ENCODE measurements at places on chromosomes 4 and X.
A peak's percentile ranks its signal among the peaks of the same experiment; 100 is the strongest.

- DNase-seq = peak; percentile 63
These were observed 39.7 kb downstream of the LGI2 start for GRCh38 chr4:24991015-24991414.

GRCh38 chrX:147680251-147680650, 231.5 kb upstream of the FMR1 start:
- DNase-seq = no peak

DNA sequence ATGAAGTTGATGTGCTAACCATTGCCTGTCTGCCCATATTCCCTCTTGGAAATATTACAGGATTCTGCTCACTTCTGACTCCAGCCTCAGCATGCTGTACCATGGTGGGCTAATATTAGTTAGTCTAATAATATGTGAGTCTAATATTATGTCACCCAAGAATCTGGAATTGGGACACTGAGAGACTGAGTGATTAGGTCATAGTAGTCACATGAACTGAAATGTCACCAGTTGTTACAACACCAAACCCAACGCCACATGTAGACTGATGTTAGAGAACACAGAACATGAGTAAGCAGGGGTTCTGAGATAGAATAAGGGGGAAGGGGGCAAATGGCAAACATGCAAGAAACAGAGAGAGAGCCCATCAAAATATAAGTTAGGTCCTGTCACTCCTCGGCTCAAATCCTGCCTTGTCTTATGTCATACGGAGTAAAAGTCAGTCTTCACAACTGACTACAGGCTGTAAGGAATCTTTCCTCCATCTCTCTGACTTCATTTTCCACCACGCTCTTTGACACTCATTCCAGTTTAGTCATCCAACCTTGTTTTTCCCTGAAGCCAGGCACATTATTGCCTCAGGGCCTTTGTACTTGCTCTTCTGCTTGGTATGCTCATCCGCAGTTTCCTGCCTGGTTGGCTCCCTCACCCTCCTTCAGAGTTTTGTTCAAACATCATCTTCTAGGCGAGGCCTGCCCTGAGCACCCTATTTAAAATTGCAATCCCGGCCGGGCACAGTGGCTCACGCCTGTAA, 9.6 kb upstream of the SLAIN2 start:
- DNase-seq = peak; percentile 28

DNA sequence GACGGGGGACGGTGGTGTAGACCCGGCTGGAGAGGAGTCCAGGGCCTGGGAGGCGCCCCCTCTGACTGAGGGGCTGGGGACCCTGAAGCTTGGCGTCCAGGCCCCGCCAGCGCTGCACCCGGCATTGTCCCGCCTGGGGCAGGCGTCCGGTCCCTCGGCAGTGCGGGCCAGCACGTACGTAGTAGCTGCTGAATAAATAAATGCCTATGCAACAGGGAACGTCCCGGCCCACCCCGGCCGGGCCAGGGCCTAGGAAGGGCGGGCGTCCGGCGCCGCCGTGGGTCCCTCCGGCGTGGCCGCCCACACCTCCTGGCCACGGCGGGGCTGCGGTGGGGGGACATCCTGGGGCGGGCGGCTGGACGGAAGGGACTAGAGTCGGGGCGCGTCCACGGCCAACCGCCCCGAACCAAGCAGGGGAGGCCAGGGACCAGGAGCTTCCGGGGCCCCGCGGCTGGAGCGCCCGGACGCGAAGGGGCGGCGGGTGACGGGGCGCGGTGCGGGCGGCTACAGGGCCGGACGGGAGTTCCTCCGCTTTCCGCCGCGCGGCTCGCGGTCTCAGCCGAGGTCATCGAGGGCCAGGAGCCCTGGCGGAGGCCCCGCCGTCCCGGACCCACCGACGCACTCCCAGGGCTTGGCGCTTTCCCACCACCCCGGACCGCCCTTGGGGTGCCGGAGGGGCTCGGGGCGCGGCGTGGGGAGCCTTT, 886 bp upstream of the WWC2 start:
- peak; percentile 45 for DNase-seq

DNA sequence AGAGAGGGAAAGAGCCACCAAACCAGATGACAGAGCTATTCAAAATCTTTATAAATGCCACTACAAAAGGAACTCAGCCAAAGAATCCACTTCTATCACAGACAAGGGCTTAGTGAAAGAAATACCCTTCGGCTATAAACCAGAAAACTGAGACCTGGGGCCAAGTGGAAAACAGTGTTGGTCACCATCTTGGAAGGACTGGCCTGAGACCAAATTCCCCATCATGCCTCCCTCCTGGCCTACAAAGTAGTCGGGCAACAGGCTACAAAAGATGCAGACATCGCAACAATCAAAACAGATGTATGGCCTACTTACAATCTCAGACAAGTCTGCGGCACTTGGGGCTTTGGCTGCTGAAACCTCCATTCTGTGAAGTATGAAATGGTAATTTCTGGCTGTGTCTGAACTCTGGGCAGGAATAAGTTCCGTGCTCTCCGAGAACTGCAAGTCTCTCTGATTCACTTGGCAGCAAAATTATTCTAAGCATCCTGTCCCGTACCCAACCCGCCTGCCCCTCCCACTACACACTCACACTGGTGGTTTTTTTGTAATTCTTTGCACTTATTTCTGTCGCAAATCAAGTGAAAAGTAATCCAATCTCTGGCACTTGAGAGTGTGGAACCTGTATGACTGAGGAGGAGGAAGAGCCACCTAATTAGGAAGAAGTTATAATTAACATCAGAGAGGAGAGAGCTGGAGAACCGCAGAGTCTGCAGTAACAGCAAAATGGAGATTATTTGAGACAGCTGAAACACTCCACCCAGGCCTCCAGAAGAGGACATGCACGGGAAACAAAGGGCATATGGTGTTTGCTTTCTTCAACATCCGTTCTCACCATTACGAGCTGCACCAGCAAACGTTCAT, 87.8 kb downstream of the SH3KBP1 start:
- peak; percentile 40 for DNase-seq

- no peak for DNase-seq
These were observed 119.4 kb downstream of the GRIA3 start for GRCh38 chrX:123303429-123303828.
